ENCODE measurements at places on chromosomes 2 and 18.

- DNase-seq: no peak
Observed at GRCh38 chr2:38539086-38539485, 63.6 kb downstream of the HNRNPLL start.

DNA sequence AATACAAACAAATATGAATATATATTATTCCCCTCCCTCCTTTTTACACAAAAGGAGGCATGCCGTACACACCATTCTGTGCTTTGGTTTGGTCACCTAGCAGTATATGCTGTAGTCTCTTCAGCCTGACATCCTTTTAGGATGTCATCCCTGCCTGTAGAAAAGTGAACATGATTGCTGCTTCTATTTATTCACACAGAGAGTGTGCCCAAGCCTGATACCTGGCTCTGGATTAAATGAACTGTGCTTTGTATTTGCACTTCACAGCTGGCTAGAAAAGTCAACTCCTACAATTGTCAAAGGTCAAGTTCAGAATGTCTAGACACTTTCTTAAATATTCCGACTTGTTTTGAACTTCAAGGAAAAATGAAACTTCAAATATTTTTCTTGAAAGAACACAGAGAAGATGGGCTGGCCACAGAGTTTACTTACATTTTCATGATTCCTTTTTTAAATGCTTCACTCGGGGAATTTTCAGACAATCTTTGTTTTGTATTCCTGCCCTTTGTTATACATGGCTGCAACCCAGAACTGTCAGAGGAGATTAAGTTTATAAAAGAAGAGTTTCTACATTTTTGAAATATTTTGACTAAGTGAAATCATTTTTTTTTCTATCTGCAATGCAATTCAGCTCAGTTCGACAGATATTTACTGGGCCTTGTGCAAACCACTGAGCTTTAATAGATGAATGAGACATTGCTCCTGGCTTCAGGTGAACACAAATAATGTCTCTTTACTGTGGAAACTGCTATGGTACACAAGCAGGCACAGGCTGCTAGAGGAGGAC is 33.5 kb downstream of the DAPL1 start:
- DNase-seq: no peak

GRCh38 chr18:3425446-3425845 is 24.5 kb upstream of the TGIF1 start:
- DNase-seq: no peak

DNA sequence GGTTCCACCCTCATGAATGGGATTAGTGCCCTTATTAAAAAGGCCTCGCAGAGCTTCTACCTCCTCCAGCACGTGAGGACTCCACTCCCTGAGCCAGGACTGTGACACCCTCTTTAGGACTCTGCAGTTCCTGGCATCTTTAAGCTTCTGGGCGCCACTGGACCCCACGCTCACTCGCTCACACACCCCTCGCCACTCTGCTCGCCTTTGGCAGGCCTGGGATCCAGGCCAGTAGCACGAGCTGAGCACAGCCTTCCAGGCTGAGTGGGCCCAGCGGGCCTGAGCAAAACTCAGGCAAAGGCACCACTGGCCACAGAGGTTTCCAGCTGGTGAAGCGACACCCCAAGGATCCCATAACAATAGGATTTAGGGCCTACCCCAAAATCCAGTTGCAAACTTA is 107.9 kb upstream of the GPC1 start:
- DNase-seq: no peak

- DNase-seq: no peak
Observed at GRCh38 chr2:31258351-31258750, 24.4 kb downstream of the EHD3 start.

GRCh38 chr2:98913916-98914712 is 21.9 kb downstream of the CRACDL start:
- DNase-seq: no peak

DNA sequence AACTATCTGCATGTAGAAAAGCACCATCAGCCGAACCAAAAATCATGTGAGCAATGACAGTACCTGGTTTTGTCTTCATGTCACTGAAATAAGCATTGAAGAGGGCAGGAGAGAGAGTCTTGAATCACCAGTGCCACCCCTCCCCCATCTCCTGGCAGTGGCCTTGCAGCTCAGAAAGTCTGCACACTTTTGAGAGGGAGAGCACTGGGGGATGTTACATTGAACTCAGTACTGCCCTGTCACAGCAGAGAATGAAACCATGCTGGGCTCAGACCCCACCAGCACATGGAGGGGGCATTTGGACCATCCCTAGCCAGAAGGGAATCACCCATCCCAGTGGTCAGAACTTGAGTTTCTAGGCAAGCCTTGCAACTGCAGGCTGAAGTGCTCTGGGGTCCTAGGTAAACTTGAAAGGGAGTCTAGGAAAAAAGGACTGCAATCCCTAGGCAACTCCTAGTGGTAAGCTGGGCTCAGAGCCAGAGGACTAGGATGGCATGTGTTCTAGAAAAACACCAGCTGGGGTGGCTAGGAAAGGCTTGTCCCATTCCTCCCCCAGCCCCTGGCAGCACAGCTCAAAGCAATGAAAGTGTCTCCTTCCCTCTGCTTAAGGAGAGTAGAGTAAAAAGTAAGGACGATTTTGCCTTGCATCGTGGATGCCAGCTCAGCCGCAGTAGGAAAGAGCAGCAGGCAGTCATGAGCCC is 259.9 kb upstream of the MYT1L start:
- no peak for DNase-seq

DNA sequence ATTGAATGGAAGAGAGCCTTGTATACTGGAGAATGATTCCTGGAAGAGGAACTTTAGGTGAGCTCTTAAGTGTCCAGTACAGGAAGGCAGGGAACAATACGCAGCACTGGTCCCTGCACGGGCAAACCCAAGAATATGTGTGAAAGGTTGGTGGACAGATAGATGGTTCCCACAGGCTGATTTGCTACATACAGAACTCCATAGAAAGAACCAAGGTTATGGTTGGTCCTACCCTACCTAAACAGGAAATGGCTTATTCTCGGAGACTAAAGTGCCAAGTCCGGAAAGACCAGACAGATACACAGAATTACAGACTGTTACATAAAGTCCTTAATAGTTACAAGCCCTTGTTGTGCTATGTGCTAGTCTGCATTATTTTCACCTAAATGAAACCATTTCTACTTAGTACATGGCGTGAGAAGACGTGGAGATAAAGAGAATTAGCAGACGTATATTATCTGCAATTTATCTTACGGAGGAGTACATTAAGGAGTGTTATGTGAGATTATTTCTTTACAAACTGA is 1.2 kb downstream of the REV1 start:
- DNase-seq: no peak

GRCh38 chr2:20440001-20440560 is 6.8 kb upstream of the RHOB start:
- no peak for DNase-seq

DNA sequence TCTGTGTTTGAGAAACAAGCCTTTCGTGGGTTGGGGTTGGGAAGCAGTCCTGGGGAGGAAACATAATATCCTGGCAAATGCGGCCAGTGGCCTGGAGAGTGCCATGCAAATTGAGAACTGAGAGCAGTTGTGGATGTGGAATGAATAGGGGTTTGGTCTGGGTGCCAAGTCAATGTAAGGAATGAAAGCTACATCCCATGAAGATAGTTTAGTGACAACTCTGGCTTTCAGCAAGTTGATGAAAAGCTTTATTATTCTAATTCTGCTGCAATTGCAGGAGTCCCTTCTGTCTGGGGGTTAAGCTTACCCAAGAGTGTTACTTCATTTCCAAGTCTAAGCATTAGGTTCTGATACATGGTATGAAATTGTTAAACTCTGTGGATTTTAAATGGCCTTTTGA is 771.6 kb downstream of the DPP10 start:
- no peak for DNase-seq

DNA sequence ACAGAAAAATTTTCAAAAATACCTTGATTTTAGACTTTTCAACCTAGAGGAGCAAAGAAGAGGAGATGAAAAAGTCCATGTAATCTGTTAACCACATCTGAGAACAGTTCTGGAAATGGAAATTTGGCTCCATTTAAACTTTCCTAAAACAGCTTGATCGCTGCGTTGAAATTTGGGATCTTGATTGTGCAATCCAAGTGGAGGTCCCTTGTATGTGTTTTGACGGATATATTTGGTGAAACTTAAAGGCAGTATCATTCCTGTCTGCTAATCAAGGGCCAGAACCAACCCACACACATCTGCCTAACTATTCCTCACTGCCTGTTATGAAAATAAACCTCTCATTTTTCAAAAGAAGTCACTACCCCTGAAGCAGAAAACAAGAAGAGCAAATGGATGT is 46.6 kb downstream of the SPATS2L start:
- no peak for DNase-seq

DNA sequence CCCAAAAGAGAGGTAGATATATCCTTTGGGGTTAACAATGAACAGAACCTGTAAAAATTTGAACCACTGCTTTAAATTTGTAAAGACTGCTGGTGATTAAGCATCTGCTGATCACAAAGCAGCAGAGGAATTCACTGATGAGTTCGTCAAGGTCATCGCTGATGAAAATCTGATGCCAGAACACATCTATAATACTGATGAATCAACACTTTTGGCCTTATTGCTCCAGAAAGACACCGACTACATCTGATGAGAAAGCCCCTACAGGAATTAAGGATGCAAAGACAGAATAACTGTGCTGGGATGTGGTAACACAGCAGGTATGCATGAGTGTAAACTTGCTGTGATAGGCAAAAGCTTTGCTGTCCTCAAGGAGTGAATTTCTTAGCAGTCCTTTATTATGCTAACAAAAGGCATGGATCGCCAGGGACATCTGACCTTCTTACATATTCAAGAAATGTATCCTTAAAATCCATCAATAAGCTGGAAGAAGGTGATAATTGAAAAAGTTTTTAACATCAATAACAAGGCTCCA is 30.5 kb upstream of the SGPP2 start:
- DNase-seq: no peak

DNA sequence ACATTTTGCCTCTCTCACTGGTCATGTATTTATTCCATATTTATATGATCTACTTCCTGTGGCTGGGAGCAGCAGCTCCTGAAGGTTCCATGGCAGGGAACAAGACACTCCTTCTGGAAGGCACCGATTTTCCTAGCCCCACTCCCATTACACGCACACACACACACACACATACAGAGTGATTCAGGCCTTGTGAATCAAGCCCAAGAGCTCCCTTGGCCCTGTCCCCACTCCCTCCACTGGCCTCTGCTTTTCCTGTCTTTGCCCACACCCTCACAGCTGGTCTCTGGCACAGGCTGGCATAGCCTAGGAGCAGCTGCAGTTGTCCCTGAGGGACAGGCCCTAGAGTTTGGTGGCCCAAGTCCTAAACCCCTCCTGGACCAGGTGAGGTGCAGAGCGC is 201.7 kb downstream of the NAPG start:
- no peak for DNase-seq

DNA sequence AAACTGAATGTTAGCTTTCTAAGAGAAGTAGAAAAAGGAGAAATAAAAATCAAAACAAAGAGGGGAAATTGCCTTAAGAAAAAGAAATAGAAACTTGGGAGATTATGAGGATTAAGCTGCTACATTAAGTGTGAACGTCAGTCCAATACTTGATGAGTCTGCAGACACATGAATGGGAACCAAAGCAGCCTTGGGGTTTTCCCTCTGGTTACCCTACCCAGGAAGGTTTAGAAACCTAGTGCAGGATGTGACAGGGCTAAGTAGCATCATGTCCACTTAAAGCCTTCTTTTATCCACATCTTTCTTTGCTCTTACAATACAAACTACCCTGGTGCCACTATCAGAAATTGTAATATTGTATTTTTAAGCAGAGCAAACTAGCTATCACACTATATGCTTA is 22.3 kb downstream of the SLC35F5 start:
- DNase-seq: no peak

DNA sequence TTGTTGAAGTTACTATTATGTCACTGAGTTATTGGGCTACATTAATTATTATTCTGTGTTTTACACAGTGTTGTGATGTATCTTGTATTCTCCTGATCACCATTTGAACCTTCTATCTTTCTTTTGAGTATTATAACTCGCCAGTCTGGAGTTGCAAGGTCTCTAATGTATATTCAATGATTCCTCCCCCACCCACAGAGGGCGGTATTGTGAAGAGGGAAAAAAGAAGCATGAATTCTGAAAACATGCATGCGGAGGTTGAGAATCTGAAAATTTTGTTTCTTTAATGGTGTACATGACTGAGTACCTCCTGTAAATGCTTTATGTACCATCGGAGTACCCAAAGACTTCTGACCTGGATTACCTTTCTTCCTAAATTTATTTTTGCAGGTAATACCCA is 266.6 kb downstream of the NR4A2 start:
- no peak for DNase-seq

DNA sequence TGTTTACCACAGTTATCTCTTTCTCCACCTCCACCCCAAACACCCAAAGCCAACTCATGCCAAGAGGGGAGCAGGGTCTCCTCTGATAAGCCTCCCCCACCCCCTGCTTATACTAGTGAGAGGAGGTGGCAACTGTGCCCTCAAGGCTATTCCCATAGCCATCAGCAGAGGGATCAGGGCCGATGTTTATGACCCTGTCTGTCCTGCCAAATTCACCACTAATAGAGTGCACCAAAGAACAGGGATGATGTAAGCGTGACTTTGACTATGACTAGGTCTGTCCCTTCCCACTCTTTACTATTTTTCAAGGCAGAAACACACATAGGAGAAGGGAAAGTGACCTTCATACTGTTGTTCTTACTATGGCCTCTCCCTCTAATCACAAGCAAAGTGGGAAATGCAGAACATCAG is 74.6 kb downstream of the CLHC1 start:
- no peak for DNase-seq

GRCh38 chr18:61428266-61428665 is 95.0 kb downstream of the CDH20 start:
- DNase-seq: no peak

DNA sequence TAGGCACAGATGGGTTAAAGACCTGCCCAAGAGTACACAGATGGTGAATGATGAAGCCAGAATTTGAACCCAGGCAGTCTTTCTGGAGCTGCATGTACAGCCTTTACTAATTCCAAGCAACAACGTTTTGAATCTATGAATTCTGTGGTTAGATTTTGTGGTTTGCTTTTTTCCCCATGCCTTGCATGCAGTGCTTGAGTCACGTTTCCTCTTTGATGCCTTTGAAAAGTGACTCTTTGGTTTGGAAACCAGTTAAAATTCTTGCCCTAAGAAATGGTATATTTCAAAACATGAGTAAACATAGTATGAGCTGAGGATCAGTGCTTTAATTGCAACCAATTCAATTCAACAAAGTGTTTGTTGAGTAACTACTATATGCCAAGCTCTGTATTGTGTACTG is 48.2 kb upstream of the PPM1B start:
- peak; percentile 26 for DNase-seq

- no peak for DNase-seq
Observed at GRCh38 chr2:118417406-118418120, 329.3 kb downstream of the INSIG2 start.

GRCh38 chr18:50091509-50092244 is 103.3 kb downstream of the MYO5B start:
- DNase-seq: no peak

DNA sequence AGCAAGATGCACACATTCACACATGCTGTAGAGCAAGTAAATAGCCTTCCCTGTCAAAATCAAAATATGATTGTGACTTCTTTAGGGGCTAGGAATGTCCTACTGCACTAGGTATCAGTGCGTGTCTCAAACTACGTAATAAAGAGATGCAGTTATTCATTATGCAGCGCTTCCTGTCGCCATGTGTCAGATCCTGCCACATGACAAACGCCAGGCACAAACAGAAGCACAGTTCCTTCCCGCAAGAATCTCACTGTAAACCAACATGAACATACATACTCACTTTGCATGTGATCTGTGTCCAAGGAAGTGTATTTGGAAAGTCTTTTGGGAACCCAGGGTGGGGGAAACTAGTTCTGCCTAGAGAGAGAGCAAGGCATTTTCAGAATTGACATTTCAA is 599.9 kb downstream of the RNF144A start:
- DNase-seq: no peak

Data from keratinocyte (primary cell).